Spleen (tissue), 13 donors: ENCODE measurements at places on chromosomes 11 and 22. TPM values are rescaled to one million over a fixed set of nuclear protein-coding genes. Genes with fewer than 3 reads are reported as not detected.

DNA sequence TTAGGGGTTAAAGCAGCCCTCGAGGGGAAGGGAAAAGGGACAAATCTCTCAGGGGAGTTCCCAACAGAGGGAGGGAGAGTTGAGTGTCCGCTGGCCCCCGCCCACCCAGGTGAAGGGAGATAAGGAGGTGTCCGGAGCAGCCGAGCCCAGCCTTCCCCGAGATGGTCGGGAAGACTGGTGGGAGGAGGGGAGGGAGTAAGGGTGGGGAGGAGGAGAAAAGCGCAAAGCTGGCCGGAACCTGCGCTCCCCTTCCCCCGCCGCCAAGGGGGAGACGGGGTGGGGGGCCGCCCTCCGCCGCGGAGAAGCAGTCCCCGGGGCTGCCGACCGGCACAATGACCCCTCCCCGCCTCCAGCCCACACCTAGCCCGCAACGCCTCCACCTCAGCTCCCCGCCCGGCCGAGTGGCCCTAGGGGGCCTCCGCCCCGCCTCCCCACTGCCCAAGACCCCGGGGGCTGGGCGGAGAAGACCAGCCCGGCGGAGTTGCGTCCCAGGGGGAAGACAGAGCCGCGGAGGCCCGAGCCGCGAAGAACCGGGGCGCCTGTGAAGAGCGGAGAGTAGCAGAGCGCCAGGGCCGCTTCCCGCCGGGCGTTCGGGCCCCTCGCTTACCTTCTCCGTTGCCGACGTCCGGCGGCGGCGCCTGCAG, 479 bp downstream of the RSF1 start:
- DNase-seq: no peak

DNA sequence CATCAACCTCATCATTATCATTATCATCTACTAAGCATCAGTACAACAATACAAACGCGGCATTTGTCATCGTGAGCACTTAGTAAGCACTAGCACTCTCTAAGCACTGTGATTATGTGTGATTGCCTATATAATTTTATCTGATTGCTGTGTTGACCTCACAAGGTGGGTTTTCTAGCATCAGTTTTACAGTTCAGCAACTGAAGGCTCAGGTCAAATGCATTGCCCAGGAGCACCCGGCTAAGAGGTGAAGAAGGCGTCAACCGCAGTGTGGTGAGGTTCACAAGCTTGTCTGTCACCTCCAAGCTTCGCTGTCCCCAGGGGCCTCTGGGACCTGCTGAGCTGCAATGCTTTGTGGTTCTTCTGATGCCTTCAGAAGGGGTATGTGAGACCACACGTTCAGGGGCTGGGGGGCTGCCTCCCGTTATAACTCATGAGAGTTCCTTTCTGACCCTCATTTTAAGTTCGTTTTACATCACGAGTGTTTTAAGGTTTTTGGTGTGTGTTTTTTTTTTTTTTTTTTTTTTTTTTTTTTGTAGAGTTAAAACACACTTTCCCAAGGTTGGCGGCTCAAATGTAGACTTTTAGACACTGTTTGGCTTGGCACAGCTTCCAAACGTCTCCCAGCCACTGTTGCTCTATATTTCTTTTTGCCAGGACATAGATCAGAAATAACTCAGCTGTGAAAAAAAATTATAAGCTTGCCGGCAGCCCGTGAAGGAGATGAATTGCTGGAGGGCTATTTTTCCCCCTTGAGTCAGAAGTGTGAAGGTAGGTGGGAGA, 33.8 kb upstream of the SCUBE1 start:
- DNase-seq: no peak

- no peak for DNase-seq
These were observed 9.6 kb downstream of the FAM118A start for GRCh38 chr22:45319324-45319685.

GRCh38 chr11:19929147-19929546, 216.5 kb downstream of the NAV2 start:
- no peak for DNase-seq

The NLRP14 gene
- total RNA-seq: 1.3 TPM

DNA sequence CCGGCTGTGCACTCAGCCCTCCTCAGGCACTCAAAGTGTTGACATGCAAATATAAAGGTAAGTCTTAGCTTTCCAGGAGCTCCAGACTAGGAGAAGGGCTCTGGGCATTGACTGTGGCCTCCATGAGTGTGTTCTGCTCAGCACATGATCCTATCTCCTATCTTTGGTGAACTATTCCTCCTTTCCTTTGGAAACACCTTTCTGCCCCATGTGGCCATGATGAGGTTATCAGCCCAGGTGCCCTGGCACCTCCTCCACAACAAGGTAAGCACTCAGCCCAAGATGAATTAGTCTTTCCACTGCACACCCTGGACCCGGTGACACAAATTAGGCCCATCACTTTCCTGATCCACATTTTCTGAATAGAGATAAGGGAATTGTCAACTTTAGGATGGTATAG, 37.9 kb upstream of the LMO1 start:
- DNase-seq: peak; percentile 18

The POU2AF2 gene
- not detected for total RNA-seq

- DNase-seq: no peak
These were observed 5.8 kb downstream of the MB start for GRCh38 chr22:35611200-35611890.

DNA sequence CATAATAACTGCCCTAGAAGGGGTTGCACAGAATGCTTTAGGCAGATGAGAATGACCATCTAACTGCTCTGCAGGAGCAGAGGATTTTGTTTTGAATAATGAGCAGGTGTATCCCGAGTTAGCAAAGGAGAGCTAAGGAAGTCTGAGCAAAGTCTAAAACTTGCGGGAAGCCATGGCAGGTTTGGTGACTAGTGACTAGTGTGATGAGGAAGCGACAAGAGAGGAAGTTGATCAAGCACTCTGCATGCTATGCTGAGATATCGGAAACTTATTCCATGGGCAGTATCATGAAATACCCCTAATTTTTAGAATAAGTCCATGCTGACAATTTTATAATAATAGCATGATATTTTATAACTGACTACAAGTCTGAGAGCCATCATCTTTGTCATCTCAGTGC, 12.9 kb downstream of the OLFML1 start:
- no peak for DNase-seq

The KREMEN1 gene
- 15.0 TPM for total RNA-seq

The APOL5 gene
- not detected for total RNA-seq
